Activated T-helper 17 cell treated with anti-CD3 and anti-CD28 coated beads, Interleukin-2, amount 50 U/mL, for 72 hours (primary cell): ENCODE measurements at places on chromosomes 1 and 21. TPM values are rescaled to one million over a fixed set of nuclear protein-coding genes. Genes with fewer than 3 reads are reported as not detected.
A peak's percentile ranks its signal among the peaks of the same experiment; 100 is the strongest.

The FLG2 gene
- total RNA-seq: not detected

The ITGB2 gene
- total RNA-seq: 302 TPM

The TTLL10 gene
- total RNA-seq: 0.11 TPM

The WNT3A gene
- total RNA-seq: not detected

GRCh38 chr1:113199760-113200455, 126.9 kb downstream of the LRIG2 start:
- no peak for ATAC-seq

GRCh38 chr1:33607444-33608005, 135.1 kb downstream of the ZSCAN20 start:
- ATAC-seq: no peak

DNA sequence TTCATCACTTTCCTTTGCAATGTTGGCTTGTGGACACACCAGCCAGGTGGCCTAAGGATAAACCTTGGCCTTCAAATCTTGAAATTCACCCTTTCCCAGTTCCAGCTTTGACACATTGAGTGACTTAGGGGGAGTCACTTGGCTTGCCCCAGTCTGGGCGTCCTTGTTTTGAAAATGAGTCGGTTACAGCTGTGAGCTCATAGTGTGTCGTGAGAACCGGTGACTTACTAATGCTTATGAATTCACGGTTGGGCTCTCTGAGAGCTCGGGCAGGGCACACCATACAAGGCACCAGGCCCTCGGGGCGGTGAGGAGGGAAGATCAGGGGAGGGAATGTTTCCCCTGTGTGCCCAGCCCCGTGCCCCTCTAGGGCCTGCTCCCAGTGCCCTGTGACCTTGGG, 126.9 kb upstream of the TMPRSS2 start:
- peak; percentile 19 for ATAC-seq

GRCh38 chr21:21559285-21560045, 561.3 kb downstream of the NCAM2 start:
- no peak for ATAC-seq

- ATAC-seq: no peak
Observed at GRCh38 chr1:28243685-28244311, 7.9 kb downstream of the ATP5IF1 start.

- ATAC-seq: peak; percentile 76
Observed at GRCh38 chr1:92784021-92784638, 778 bp downstream of the EVI5 start.

- ATAC-seq: peak; percentile 28
Observed at GRCh38 chr1:108830119-108831008, 26.5 kb downstream of the AKNAD1 start.

DNA sequence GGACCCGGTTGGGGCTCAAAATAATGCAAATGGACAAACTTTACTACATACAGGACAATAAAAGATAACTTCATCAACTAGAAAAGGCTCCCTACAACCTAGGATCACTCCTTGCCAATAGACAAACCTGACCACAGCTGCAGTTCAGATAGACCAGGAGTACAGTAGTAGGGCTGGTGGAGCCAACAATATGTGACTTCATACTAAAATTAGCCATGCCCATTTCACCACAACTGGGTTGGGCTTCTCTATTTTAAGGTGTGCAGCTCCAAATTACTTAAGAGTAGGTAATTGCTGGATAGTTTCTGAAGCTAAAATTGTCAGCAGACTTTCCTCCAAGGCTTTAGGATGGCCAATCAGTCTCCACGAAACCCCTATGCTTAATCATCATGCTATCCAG, 3.9 kb downstream of the DENND1B start:
- ATAC-seq: no peak

DNA sequence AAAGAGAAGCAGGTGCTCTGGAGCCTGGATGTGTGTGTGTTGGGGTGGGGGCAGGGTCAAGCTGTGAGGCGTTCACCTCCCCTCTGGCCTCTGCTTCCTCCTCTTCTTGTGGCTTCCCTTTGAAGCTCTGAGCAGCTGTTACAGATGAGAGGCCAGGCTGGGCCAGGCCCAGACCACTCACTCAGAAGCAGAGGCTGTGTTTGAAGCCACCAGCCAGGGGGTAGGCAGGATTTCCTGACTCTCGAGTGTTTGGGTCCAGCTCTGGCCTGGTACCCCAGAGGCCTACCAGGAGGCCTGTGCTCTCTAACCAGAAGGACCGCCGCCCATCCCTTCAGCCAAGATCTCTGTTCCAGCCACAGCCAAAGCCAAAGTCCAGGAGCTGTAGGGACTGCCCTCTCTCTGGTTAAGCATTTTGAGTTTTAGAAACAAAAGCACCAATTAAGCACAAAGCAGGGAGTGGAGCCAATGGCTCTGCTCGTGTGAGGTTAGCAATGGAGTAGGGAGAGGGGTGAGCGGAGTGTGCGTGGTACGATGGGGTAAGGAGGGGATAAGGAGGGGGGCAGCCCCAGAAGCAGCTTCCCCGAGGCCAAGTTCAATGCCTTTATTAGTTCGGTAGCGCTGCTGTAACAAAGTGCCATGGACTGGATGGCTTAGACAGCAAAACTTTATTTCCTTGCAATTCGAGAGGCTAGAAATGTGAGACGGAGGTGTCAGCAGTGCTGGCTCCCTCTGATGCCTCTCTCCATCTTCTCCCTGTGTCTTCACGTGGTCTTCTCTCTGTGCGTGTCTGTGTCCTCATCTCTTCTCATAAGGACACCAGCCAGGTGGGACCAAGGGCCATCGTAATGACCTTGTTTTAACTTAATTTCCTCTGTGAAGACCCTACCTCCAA, 20.5 kb downstream of the RCSD1 start:
- ATAC-seq: peak; percentile 46

GRCh38 chr21:46065215-46065913, 32.5 kb upstream of the COL6A2 start:
- ATAC-seq: no peak

GRCh38 chr1:246152986-246153431, 354.1 kb downstream of the SMYD3 start:
- ATAC-seq: no peak

GRCh38 chr1:39882152-39882551, 1.2 kb downstream of the TRIT1 start:
- ATAC-seq: no peak
